ENCODE measurements at places on chromosomes 6 and 20.

DNA sequence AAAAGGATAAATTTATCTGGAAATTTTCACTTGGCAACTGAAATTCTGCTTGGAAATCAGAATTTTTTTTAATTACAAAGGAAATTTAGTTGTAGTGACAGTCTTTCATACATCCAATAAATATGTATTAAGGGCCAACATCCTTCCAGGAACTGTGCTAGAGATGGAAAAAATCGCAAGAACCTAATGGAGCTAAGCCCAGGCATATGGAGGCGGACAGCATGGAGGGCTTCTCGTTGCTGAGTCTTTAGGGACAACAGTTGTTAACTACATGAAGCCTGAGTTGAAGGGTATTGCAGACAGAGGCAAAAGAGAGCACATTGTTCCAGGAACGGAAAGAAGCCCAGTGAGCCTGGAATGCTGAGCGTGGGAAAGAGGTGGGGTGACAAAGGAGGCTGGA is 208.9 kb downstream of the IBTK start:
- no peak for DNase-seq

- no peak for DNase-seq
Observed at GRCh38 chr6:169158691-169159090, 95.0 kb downstream of the THBS2 start.

- no peak for DNase-seq
Observed at GRCh38 chr20:17503301-17504065, 27.7 kb downstream of the BFSP1 start.

DNA sequence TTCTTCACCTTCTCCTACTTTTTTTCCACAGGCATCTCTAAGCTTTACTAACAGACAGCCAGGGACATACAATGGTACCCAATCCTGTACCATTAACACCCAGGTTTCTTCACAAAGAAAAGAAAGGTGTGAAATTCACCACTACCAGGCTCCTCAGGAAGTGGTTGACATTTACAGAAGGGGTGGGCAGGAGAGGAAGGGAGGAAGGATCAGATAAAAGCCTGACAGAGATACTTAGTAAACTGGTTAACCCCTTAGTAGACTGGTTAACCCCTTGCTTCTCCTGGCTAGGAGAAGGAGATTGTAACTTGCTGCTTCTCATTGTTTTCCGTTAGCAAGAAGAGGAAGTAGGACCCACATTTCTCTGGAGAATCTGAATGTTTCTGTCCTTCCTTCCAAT is 7.2 kb downstream of the SAMD3 start:
- no peak for DNase-seq

DNA sequence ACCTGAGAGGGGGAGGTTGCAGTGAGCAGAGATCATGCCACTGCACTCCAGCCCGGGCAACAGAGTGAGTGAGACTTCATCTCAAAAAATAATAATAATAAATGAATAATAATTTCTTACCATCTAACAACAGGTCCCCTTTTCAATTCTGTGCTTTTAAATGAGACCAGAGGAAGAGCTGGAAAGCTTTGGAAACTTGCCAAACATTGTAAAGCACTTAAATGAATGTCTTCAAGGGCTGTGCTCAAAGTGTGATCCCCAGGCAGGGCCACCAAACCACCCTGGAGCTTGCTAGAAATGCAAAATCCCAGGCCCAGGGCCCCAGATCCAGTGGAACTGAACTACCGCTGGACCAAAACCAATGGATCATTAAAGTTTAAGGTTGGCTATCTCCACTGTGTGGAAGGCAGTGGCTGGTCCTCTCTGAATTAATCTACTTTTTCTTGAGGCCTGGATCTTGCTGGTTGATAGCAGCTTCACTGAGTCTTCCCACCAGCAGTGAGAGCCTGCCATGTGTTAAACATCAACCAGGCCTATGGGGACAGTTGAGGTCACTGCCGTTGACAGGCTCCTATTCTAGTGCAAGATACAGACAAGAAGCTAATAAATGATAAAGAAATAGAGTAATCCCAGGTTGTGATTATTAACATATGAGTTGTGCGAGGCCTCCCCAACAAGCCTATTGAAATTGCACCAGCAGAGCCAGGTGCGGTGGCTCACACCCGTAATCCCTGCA is 23.7 kb upstream of the TFAP2C start:
- no peak for DNase-seq

GRCh38 chr20:4592316-4593148 is 129.2 kb upstream of the PRND start:
- DNase-seq: no peak

- no peak for DNase-seq
Observed at GRCh38 chr6:11675601-11676000, 103.0 kb downstream of the ADTRP start.

- DNase-seq: no peak
Observed at GRCh38 chr20:16451982-16452381, 121.3 kb downstream of the KIF16B start.

DNA sequence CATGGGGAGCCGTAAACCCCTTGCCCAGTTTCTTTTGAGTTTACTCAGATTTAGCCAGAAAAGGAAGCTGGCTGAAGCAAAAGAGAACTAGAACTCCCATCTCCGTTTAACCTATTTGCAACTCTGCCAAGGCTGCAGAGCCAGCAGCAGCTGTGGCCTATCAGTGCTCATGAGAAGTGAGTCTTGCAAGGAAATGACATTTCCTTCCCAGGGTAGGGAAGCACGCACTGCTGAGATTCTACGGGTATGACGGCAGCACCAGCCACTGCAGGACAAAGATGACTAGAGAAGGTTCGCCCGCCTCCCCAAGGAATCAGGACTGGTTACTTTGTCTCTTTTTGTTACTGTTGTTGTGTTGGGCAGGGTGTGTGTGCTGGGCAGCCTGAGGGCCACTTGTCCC is 47.6 kb downstream of the PPP1R3G start:
- DNase-seq: no peak

- no peak for DNase-seq
Observed at GRCh38 chr6:13708736-13709135, 2.9 kb downstream of the RANBP9 start.

DNA sequence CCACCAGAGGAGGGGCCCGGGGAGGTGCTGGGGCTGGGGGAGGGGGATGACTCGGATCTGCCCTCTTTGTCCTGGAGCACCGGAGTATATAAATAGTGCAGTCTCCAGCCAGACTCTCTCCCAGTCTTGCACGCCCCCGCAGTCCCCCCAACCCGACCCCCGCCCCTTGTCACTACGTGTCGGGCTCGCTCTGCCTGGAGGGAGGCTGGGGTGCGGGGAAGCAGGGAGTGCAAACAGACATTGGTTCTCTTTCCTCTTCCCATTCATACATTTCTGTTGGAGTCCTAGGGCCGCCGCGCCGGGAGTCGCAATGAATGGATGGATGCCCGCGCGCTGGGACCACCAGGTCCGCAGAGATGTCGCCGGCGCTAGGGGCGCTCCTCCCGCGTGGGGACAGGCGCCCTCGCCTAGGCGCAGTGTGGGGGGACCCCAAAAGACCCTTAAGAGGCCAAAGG is 179.3 kb downstream of the TBXT start:
- DNase-seq: no peak

GRCh38 chr6:85537055-85537494 is 56.6 kb downstream of the SNX14 start:
- DNase-seq: no peak

- DNase-seq: no peak
Observed at GRCh38 chr6:47170617-47170947, 128.4 kb upstream of the ADGRF1 start.

GRCh38 chr6:26536571-26537159 is 1.5 kb upstream of the HMGN4 start:
- DNase-seq: peak; percentile 57

GRCh38 chr20:35903843-35904242 is 50.5 kb downstream of the SCAND1 start:
- DNase-seq: no peak

- no peak for DNase-seq
Observed at GRCh38 chr20:14848806-14849205, 511.4 kb upstream of the FLRT3 start.

- DNase-seq: no peak
Observed at GRCh38 chr20:11867291-11867919, 50.3 kb upstream of the BTBD3 start.

GRCh38 chr20:21554985-21555384 is 41.1 kb upstream of the NKX2-2 start:
- no peak for DNase-seq

DNA sequence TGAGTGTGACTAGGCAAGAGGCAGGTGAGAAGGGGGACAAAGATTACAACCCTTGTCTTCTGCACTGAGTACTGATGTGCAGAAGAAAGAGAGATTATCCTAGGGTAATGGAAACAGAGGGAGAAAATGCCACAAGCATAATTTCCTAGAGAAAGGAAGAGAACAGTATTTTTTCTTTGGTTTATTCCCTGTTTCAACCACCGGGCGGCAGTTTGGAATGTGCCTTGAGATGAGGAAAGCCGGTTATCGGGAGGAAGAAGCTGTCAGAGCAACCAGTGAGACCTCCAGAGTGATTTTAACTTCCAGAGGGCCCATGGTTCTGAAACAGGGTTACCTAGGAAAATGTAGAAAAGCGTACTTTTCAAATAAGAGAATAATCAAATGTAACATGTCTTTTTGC is 121.4 kb downstream of the REV3L start:
- peak; percentile 32 for DNase-seq

- peak; percentile 64 for DNase-seq
Observed at GRCh38 chr6:27545271-27546046, 72.6 kb upstream of the ZNF184 start.

GRCh38 chr20:38170826-38171674 is 6.0 kb upstream of the TGM2 start:
- DNase-seq: no peak

GRCh38 chr6:131258816-131259476 is 123.7 kb downstream of the AKAP7 start:
- no peak for DNase-seq

DNA sequence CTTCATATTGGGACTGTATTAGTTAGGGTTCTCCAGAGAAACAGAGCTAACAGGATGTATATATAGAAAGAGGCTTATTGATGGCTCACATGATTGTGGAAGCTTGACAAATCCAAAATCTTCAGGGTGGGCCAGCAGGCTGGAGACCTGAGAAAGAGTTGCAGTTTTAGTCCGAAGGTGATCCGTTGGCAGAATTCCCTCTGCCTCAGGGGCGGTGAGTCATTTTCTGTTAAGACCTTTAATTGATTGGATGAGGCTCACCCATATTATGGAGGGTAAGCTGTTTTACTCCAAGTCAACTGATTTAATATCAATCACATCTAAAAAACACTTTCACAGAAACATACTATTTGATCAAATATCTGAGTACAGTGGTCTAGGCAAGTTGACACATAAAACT is 113.6 kb downstream of the FLRT3 start:
- DNase-seq: no peak

DNA sequence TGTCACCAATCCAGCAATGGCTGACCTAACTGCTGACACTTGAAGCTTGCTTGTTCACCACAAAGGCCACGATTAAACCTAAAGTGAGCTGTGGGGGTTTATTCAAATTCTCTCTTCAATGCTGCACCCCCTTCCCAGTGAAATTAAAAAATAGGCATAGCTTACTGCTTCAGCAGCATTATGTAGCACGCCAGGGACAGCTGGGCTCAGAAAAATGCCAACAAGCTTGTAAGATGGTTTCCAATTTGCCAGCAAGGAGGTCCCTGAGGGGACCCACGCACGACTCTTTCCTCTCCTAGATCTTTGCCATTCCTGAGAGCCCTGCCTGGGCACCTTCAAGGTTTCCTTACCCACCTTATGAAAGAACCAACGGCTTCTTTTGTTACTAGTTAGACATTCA is 113.5 kb upstream of the CDH4 start:
- DNase-seq: no peak

- DNase-seq: no peak
Observed at GRCh38 chr6:17886891-17887290, 100.5 kb downstream of the KIF13A start.

DNA sequence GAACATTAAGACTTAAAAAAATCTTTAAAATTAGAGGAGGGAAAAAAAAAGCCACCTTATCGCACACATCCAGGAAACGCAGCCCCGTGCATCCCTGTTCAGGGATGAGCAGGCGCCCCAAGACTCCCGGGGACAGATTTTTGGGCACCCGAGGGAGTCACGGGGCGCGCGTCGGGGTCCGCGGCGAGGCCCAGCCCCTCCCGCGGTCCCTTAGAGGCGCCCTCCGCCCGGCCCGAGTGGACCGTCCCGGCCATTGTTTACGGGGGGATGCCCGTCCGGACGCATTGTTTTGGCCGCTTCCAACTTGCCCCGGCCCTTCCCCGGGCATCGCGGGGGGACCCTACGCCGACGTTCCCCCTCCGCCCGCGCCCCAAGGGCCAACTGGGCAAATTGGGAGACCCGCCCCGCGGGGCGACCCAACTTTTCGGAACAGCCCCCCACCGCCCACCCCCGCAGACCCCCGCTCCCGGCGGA is 610 bp downstream of the ZNF217 start:
- no peak for DNase-seq

DNA sequence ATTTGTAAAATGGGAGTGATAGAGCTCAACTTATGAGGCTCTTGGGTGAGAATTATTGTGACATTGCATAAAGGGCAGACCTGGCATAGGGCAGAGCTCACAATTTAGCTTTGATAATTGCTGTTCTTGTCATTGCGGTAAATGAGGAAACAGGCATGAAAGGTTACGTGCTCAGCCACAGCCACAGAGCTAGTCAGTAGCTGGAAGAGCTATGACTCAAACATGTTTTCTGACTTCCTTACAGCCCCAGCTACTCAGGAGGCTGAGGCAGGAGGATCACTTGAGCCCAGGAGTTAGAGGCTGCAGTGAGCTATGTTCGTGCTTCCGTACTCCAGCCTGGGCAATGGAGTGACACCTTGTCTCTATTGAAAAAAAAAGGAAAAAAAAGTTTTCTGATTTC is 3.5 kb upstream of the GHRH start:
- DNase-seq: no peak

- no peak for DNase-seq
Observed at GRCh38 chr6:108738684-108739416, 109.4 kb upstream of the ARMC2 start.

- DNase-seq: no peak
Observed at GRCh38 chr20:59735917-59736316, 131.6 kb downstream of the PHACTR3 start.

DNA sequence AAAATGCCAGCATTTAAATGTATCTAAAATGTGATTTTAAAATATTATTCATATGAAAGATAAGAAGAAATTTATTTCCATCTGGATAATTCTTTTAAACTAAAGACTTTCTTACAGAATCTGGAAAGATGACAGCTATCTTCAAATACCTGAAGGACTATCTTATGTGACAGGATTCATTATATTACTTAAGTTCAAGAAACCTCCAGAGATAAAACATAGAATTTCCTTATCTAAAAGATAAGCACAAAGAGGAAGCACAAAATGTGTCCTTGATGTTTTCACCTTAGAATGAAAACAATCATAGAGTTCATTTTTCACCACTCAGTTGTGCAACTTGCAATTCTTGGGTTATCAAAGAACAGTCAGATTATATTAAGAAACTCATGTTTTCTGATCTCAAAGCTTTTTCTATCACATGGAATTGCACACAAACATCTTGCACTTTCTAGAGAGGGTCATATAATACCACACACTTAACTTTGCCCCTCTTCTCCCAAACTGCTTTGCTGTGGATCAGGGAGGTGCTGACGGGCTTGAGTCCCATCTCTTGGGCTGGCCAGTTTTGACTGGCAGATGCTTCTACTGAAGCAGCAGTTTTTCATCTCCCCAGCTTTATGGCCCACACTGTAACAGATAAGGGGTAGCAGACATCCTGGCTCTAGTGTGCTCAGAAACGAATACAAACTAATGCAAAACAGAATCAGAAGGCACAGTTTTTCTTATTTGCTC is 467.4 kb downstream of the CDC5L start:
- no peak for DNase-seq
